ENCODE measurements at places on chromosomes 7 and 10.

- no peak for DNase-seq
These were observed 729.4 kb upstream of the C7orf33 start for GRCh38 chr7:147861058-147861716.

- no peak for DNase-seq
These were observed 52.8 kb upstream of the SEMA3E start for GRCh38 chr7:83701736-83702135.

- no peak for DNase-seq
These were observed 3.8 kb upstream of the CAV2 start for GRCh38 chr7:116495736-116496135.

DNA sequence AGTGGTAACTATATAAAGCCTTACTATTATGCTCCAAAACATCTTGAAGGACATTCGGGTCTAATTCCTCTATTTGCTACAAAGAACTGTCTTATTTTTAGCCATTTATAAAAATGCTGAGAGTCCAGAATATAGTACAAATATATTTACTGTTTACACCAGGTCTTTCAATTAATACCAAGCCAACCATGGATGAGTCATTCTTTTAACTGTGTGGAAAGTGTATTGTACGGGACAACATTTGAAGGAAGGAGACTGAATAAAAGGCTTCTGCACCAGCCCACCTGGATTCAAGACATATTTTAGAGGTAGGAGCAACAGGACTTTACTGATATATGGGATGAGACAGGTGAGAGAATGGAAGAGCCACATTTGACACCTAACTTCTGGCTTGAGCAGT is 35.4 kb downstream of the MASTL start:
- no peak for DNase-seq

DNA sequence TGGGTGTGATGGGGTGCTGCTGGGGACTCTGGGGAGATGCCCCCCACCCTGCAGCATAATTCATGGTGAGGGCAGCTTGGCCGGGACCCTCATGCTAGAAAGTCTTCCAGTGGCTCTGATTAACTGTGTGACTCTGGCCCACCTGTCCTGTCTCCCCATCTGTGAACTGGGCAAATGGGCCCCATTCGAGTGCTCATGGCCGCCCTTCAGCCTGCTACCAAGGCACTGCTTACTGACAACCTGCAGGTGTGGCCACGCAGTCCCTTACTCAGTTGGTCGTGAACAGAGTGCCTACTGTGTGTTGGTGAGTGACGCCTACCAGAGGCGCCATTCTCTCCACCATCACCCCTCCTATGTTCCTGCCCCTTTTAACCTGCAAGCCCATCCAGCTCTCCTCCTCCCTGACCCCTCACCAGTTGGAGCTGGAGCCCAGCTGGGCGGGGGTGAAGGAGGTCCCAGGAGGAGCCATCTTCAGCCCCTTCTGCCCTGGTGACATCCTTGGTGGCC is 109.4 kb downstream of the ZMIZ1 start:
- no peak for DNase-seq

DNA sequence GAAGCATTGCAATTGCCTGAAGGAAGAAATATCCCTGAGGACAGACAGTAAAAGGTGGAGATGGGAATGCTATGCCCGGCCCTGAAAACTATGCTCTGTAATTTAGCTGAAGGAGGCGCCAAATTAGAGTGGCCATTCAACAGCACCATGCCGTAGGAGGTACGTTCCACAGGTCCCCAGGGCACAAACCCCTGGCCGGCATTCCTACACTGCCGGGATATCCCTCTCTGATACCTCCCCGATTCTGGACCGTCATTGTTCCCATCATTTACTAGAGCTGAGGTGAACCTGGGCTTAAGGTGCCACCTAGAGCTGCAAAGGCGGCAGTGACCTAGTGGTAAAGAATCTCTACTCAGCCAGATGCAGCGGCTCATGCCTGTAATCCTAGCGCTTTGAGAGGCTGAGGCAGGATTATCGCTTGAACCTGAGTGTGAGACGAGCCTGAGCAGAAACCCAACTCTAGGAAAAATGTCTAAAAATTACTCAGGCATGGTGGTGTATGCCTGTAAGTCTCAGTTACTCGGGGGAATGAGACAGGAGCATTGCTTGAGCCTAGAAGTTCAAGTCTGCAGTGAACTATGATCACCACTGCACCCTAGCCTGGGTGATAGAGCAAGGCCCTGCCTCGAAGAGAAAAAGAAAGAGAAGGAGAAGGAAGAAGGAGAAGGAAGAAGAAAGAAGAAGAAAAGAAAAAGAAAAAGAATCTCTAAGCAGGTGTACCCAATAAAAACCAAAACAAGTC is 53.0 kb upstream of the TNKS2 start:
- no peak for DNase-seq

DNA sequence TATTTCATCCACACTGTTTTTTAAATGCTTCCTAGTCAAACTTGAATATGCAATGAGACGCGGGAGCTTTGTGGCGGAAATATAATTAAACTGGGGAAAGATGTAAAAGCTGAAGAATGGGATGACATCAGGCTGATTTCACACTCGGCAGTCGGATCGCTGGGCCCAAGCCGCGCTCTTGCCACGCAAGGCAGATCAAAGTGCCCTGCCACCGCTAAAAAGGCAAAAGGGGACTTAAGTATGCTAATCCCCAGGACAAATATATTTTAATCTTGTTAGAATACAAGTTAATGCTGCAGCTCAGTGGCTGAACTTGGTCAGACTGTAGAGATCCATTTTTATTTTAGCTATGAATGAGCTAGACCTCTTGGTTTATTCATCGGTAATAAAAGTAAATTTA is 13.8 kb downstream of the EN2 start:
- no peak for DNase-seq

- DNase-seq, result no peak
These were observed 12.8 kb downstream of the RHEB start for GRCh38 chr7:151506901-151507382.

DNA sequence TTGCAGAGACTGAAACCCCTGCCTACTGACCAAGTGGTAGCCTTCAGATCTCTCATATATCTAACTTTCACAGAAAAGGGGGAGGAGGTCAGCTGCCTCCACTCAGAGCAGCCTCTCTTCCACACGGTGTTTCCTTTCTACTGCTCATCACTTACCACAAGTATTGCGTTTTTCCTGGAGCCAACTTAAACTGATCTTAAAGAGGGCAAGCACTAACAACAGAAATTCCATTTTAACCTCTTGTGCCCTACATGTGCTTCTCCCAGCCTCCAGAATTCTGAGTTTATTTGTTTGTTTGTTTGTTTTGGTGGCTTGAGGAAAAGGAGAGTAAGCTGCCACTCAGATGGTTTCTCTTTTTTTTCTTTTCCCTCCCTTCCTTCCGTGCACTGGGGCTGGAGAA is 19.1 kb downstream of the SKIDA1 start:
- no peak for DNase-seq

- DNase-seq, result no peak
These were observed 88.4 kb downstream of the CCDC71L start for GRCh38 chr7:106572394-106573124.

DNA sequence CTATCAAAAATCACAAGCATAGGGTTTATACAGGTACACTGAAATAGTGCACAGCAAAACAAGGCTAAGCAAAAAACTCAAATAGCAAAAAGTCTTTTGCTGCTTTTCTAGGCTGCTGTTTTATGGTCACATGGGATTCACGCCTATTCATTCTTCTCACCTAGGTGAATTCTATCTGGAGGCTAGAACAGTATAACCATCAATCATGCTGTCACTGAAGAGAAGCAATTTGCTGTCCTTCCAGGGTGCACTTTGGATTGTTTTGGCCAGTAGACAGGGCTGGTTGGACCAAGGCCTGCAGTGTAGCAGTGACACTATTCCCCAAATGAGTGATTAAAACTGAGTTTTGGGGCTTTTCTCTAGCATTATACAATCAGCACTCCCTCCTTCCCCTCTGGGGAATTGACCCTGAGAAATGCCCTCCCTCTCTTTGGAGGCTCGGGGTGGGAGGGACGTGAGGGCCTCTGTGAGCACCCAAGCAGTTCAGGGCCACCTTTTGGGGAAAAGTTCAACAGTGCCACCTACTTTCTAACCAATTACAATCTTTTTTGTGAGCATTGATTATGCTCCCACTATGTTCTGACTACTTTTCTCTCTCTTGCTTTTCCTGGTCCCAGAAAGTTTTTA is 16.2 kb upstream of the SND1 start:
- DNase-seq, result no peak

DNA sequence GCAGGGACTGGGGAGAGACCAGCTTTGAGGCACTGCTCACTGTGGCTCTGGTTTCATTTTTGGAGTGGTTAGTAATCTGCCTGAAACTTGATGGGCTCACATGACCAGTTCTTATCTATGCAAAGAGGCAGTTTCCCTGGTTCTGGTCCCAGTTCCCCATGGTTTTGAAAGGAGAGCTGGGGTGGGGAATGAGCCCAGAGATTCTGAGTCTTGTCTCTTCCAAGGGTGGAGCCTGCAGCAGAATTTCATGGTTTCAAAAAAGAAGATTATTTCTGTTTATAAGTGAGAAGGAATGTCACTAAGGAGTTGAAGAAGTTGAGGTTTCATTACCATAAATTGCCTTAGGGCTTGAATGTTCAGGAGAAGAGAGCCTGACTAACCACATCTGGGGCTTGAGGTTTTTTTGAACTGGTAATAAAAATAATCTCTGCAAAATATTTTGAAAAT is 190.2 kb upstream of the HABP2 start:
- no peak for DNase-seq

DNA sequence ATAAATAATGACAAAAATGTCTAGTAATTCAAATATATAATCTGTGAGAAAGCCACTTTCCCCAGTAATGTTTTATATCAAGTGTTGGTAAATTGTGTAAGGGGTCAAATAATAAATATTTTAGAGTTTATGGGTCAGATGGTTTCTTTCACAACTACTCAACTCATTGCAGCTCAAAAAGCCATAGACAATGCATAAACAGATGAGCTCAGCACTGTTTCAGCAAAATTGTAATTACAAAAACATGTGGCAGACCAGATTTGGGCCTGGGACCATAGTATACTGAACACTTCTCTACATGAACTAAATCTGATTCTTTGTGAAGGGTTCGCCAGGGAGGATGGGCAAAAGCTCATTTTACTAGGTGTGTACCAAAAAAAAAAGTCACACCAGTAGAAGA is 460.8 kb downstream of the NRG3 start:
- no peak for DNase-seq

DNA sequence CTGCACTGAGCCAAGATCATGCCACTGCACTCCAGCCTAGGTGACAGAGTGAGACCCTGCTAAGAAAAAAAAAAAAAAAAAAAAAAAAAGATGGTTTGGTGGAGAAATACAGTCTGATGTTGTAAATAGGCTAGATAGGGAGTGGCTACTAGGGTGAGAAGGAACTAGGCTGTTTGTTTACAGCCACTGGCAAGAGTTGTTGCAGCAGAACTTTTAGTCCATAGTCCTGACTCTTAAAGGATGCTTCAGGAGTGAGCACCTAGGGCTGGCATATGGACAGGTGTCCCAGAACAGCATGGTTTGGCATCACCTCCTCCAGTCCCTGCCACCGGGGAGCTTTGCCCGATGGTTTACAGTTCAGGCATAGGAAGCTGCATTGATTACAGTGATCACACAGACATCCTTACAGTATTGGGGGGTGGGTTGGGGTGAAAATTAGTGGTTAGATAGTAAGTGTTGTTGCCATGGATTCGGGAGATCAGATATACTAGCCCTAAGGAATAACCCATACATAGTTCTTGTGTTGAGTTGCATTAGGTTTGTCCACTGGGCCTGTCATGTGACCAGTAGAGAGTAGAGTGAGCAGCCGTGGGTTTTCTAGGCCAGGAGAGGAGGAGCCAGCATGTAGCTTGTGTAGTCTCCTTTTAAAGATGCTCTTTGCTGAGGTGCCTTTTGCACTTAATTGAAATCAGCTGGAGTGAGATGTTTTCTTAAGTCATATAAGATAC is 35.9 kb downstream of the ZRANB1 start:
- DNase-seq, result no peak

DNA sequence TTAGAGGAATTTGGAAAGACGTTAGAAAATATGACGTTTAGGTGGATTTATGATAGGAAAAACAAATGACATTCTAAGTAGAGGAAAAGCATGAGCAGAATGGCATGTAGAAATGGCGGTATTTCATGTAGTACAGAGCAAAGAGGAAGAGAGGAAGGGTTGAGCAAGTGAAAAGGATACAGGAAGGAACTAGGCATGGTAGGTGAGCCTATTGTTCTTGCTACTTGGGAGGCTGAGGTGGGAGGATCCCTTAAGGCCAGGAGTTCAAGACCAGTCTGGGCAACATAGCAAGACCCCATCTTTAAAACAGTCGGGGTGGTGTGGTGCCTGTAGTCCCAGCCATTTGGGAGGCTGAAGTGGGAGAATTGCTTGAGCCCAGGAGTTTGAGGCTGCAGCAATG is 1.2 kb downstream of the GTPBP10 start:
- no peak for DNase-seq

Measured in stimulated activated CD8-positive, alpha-beta memory T cell treated with anti-CD3 and anti-CD28 coated beads, Interleukin-15, amount 100 ng/mL, for 48 hours (primary cell).